IPS-NIHi11 (cell line): ENCODE measurements at places on chromosomes 16 and 17.

DNA sequence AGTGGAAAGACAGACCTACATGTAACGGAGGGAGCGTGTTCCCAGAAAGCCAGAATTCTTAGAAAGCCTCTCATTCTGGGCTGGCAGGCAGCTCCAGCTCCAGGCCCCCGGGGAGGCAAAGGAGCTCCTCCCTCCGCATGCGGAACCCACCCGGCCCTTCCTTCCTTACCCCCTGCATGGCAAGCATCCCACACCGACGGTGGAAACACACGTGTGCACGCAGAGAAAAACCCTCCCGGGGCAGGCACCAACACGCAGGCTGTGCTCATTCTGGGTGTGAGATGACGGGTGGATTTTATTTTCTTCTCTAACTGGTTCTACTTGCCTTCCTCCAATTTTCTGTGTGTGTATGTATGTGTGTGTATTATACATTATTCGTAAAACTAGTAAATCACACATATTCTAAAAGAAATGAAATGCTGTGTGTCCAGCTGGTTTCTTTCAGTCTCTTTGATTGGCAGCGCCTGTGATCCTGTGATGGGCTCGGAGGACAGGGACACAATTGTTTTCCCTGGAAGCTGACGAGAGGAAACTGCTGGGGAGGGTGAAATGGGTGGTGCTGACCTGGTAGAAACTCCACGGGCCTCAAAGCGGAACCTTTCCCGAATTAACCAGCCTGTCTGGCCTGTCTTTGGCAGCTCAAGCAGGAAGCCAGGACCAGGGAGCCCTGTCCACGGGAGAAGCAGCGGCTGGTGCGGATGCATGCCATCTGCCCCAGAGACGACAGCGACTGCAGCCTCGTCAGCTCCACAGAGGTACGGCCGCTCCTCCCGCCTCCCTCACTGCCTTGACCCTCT, 22.2 kb downstream of the CARD14 start:
- DNase-seq: no peak

DNA sequence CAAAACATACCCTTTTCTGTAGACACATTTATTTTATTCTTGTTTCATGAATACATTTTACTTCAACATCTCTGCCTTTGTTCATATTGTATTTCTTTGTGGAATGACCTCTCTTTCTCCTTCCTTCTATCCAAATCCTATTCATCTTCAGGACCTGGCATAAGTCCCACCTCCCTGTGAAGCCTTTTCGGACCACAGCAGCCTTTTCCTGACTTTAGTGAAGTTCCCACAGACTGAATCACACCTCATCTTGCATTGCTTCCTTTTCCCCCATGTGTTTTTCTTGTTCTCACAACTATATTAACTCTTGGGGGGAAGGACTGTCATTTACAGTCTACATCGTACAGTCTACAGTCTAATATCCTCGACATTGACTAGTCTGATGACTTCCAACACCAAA, 58.2 kb downstream of the MFSD11 start:
- DNase-seq: no peak

DNA sequence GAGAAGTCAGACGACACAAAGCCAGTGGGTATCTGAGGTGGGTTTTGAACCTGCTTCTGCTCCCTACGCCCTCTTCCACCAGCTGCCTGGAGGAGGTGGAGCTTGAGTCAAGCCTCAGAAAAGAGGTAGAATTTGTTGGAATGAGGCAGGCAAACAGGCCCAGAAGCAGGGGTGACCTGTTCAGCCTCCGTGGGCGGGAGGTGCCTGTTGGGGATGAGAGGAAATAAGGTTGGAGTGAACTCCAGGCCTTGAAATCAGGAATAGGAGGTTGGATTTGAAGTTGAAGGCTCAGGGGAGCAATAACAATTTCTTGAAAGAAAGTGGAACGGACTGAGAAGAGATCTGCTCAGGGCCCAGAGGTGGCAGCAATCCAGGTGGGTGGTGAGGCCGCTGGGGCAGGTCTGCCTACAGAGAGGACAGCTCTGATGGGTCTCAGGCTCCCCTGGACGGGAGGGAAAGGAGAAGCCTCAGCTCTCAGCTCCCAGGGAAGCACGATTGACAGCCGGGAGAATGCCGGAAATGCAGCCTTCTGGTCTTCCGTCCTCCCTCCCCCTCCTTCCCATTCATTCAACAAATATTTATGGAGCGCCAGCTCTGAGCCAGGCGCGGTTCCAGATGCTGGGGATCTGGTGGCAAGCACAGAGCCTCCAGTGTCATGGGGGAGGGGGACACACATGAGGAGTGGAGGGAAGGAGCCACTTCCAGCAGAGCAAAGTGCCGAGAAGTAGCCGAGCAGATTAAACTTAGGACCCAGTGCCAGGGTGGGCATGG, 61.9 kb upstream of the CIBAR2 start:
- no peak for DNase-seq

- peak; percentile 69 for DNase-seq
Measured at GRCh38 chr16:11201498-11202259, 54.3 kb downstream of the SOCS1 start.

GRCh38 chr16:86806838-86807351, 228.5 kb downstream of the FOXL1 start:
- peak; percentile 74 for DNase-seq

DNA sequence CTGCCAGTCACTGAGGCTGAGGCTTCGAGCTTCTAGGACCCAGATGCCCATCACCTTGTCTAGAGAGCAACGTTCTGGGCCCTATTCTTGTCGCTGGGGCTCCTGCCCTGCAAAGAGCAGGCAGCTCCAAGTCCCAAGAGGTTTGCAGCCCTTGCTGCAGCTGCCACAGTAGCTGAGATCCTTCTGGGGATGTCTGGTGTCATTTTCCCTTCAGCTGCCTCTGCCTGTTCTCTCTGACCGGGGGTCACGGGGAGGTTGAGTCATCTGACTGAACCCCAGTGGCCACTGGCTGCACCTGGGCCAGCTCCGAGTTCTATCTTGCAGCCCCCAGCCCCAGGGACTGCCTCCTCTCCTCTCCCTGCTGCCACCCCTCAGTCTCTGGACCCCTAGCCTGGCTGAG, 4.9 kb downstream of the WSCD1 start:
- no peak for DNase-seq

DNA sequence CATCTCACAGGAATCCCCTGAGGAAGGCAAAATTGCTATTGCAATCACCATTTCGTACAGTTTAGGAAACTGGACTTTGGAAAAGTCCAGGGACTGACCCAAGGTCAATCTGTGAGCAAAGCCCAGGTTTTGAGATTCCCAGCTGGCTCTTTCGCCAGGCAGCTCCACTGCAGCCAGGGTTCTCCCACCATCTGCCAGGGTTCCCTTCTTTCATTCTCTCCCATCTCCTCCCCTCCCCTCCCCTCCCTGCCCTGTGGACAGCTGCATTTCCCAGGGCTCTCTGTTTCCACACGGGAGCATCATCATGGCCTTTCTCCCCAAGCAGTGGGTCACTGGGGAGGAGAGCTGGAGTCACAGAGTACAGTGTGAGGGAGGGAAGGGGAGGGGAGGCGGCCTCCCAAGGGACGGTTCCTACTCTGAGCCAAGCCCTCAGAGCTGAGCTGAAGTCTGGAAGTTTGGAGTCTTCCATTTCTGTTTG, 11.9 kb upstream of the GSDMA start:
- no peak for DNase-seq

DNA sequence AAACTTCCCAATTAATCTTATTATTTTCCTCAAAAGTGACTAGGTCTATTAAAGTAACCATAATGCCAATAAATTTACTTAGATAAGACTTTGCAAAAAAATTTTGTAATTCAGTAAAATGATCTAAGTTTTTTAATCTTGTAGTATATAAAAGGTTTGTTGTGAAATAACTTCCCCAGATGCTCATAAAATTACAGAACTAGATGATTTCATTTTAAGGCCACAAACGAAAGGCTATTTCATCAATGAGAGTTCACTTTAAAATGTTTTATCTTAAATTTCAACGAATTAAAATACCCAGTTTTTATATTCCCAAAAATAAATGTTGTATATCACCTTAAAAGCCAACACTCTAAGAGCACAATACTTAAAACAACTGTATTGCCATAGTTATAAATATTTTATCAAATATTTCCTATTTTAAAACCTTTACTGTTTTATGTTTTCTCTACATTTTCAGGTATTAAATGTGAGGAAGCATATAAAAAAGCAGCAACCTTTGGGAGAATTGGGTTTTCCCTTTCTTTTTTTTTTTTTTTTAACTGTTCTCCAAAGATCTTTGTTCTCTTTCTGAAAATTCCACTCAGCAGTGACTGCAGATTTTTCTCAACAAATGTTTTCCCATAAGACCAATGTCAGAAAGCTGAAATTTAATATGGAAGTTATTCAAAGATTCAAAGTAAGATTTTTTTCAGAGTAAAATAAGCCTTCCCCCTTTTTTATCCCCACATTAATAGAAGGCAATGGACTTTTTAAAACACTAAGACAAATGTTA, 169.9 kb downstream of the CYB561 start:
- DNase-seq: no peak

- no peak for DNase-seq
Measured at GRCh38 chr17:4946312-4946976, 1.9 kb downstream of the PFN1 start.

DNA sequence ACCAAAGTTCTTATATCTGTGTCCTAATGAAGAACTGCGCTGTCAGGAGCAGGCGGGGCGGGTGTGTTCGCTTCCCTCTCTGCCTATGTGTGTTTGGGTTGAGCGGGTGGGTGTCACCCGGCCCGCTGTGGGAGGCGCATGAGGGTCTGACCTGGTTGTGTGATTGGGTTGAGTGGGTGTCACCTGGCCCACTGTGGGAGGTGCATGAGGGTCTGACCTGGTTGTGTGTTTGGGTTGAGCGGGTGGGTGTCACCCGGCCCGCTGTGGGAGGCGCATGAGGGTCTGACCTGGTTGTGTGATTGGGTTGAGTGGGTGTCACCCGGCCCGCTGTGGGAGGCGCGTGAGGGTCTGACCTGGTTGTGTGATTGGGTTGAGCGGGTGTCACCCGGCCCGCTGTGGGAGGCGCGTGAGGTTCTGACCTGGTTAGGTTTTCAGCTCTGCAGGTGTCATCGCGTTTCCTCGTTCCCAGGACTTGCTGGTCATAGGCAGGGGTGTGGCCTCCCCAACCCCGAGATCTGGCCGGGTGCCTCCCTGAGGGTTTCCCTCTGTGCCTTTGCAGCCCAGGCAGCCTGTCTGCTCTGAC, 69.6 kb upstream of the ZNF750 start:
- DNase-seq: no peak

- DNase-seq: no peak
Measured at GRCh38 chr16:79640513-79641360, 40.2 kb upstream of the MAF start.

GRCh38 chr17:1733759-1734158, 8.9 kb upstream of the SERPINF2 start:
- DNase-seq: peak; percentile 10

DNA sequence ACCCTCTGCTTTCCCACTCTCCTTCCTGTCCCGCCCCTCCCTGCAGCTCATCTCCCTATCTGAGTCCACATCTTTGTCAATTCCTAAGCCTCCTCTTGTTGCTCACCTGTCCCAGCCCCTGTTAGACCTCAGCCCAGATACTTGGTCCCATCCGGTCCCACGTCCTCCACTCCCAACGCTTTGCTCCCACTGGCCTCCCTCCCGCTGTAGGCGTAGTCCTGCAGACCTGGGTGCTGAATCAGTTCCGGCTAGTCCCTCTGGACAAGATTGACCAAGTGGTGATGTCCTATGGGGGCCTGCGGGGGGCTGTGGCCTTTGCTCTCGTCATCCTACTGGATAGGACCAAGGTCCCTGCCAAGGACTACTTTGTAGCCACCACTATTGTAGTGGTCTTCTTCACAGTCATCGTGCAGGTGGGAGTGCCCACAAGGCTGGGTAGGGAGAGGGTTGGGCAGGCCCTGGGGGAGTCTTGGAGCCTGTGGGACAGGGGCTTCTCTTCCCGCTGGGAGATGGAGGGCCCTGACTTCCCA, 8.0 kb downstream of the SLC9A5 start:
- DNase-seq: no peak

DNA sequence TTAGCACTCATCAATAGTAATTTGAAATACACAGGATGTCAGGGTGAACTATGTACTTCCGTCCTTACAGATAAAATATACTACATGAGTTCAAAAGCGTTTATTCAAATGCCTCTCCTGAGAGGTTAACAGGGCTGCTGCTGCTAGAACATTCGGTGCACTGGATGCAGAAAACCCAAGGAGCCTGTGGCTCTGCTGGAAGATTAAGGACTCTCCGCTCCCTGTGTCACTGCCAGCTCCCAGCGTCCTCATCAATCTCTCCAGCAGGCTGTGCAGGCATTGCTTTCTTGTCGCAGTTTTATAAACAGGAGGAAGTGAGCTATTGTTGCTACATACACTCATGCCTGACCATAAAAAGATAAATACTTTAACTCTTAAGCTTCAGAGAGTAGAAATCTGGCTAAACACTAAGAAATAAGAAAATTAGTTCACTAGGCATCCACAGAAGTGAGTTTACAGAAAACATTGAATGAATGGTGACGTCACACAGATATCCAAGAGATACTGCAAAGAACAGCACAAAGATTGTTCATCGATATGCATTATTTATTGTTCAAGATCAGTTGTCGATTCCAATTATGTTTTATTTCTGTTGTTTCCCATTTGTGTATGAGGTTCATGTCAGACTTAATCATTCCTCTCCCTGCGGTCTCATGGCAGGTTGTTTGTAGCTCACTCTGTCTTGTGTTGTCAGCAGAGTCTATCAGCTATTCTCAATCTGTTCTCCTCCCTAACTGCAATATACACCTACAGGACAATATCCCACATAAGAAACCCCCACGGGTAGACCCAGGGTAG, 127.9 kb upstream of the MON1B start:
- no peak for DNase-seq

GRCh38 chr17:35161281-35161761, 13.7 kb downstream of the UNC45B start:
- no peak for DNase-seq

DNA sequence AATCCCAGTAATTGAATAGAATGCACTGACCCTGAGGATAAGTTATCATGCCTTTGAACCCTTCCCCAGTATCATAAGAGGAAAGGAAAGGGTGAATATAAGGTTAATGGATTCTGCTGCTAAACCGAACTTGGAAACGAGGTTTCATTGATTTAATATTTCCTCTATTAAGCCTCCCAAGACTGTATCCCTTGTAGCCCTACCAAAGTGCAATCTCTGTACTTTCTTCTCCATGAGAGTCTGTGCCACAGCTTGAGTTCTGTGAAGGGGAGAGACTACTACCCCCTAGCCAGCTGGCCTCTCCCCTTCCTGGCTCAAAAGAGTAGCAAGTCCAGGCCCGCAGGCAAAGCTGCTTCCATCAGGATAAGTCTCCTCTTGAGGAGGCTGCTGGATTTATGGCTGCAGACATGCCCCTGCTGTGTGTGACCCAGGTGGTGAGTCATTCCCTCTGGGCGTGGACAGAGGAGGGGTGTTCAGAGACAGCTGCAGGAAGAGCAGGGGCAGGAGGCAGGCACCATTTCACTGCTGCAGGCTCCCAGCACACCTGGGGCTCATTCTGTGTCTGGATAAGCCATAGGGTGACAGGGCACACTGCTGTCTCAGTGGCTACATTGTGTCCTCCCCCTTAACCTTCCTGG, 58.4 kb downstream of the TOM1L2 start:
- peak; percentile 72 for DNase-seq

DNA sequence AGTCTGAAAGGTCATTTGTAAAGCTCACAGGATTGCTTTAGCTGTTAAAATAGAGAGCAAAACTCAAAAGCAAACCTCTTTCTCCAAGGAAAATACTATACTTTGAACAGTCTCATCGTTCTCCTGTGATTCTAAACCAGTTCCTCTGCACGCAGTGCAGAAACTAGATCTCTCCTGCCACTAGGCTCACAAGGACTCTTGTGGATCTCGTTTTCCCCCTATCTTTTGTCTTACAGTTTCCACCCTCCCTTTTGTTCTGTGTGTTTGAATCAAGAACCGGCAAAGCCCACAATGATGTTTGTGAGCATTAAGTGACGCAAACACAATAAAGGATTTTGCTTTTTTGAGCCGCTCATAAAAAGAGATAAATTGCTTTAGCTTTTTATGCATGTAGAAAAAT, 1103.5 kb upstream of the RBFOX1 start:
- DNase-seq: no peak
